ENCODE measurements at places on chromosomes 1 and 21.

GRCh38 chr1:116306840-116307442 lies 66.1 kb upstream of the ATP1A1 start:
- DNase-seq: no peak

- DNase-seq: no peak
These were observed 68.2 kb downstream of the POFUT2 start for GRCh38 chr21:45219517-45219916.

DNA sequence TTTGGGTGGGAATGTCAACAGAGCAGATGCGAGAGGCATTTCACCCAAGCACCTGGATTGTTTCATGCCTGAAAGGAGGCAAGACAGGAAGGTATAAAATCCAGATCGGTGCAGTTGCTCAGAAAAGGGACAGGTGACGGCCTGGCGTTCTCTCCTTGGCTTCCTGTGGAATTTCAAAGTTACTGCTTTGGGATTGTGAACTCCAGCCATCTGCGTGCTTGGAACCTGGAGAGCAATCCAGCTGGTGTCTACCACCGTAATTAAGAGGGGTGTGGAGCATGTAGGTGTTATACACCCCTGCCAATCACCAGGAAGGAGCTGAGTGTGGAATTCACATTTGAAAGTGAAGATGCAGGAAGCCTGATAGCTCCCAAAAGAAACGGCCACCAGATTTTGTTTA lies 286.1 kb downstream of the KIF26B start:
- no peak for DNase-seq

DNA sequence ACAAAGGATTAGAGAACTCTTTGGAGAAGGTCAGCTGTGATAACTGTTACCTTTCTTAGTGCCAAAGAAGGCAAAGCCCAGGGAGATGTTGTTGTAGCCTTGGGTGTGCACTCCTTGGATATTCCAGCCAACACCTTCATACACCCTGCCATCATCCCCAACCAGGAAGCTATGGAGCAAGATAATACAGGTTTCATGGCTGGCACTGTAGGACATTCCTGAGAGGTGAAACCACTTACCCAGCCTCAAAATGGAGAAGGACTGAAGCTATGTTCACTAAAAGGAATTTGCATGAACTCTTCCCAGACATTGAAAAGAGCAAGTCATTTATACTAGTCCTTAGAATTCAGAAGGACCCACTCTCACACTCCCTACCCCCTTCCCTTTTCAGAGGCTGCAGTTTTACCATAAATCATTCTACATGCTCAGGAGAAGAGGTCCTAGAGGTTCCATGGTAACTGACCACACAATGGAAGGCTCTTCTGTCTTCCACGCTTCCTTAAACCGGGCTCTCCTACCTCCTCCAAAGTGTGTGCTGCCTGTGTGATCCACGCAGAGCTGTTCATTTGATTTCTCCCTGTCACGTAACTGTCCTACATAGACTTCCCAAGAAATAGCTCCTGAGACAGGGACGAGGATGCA lies 5.5 kb downstream of the PGLYRP4 start:
- DNase-seq: no peak

DNA sequence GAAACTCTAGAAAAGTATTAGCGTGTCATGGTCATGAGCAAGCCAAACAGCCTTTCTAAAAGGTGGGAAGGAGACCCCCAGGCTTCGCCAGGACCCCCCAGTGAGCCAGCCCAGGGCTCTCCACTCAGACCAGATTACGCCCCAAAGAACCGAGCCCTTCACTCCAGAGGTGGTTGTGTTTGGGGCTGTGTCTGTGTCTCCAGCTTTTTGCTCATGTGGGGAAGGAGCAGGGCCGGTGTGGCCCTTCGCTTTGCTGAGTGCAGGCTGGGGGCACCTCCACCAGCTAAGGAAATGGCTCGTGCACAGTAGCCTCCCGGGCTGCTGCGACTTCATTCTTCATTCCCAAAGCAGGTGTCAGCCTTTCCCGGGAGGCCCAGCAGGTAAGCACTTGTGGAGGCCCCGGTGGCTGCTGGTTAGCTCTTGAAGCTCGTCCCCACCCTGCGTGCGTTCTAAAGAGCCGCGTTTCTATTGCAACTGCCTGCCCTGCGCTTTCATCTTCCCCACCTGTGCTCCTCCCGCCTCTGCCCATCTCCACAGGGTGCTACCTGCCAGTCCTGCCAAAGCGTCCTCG lies 531 bp downstream of the TSPEAR start:
- DNase-seq: no peak

DNA sequence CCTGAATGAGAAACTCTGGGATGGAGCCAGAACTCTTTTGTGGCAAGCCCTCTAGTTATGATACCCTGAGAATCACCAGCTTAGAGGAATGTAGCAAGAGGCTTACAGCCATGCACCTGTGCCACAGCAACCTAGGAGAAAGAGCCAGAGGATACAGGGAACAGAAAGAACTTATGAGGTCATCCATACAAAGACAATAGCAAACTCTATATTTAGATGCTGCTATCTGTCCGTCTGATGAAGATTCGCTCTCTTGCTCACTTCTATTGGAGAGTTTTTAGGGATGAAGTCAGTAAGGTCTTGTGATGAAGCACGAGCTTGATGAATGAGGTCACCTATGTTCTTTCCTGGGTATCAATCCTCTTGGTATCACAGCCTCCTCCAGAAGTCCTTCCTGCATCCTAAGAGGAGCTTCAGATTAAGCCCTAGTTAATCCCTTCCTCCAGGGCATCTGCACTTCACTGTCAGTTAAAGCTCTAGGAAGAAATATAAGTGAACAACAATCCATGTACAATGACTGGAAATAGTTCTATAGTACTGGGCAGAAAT lies 185.6 kb downstream of the DAB1 start:
- no peak for DNase-seq

DNA sequence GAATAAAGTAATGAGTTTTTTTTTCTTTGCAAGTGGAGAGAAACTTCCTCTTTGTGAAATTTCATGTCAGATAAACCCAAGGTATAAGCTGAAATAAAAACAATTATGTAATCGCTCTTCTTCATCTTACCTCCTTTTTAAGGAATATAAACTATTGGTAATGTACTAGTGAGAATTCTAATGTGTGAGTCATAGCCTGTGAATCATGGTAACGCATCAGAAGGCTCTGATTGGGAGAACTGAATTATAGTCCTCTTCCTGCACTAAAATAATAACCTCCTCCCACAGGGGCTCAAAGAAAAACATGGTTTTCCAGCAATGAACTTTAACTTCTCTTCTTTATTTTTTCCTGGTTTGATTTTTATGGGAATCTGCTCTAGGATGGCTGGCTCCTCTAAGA lies 57.1 kb upstream of the COX20 start:
- DNase-seq: peak; percentile 63

DNA sequence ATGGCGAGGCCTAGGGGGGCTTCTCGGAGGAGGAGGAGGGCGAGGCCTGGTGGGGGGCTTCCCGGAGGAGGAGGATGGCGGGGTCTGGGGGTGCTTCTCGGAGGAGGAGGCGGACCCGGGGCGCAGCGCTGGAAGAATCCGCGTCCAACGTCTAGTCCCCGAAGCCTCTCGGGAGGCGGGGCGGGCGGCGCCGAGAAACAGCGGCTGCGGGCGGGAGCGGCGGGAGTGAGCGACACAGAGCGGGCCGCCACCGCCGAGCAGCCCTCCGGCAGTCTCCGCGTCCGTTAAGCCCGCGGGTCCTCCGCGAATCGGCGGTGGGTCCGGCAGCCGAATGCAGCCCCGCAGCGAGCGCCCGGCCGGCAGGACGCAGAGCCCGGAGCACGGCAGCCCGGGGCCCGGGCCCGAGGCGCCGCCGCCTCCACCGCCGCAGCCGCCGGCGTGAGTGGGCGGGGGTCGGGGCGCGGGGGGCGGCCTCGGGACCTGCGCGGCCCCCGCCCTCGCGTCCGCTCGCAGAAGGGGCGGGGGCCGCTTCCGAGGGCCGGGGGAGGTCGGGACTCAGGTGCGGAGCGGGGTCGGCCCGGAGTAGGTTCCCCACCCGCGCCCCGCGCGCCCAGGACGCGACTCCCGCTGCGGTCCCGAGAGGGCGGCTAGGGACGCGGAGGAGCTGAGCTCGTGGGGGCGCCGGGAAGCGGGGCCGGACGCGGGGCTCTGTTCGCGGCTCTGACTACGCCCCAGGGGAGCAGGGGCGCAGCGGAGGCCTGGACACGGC lies at the start of gene KLHL17:
KLHL17 (plus strand) TSS at position 222 of the 769 bp plus-strand sequence; CDS start at position 332, 110 bp downstream.
- DNase-seq: peak; percentile 89

Measured in Daoy (cell line).